ENCODE measurements at places on chromosomes 4 and X.

- DNase-seq: no peak
Measured at GRCh38 chrX:6120329-6120728, 108.3 kb downstream of the NLGN4X start.

DNA sequence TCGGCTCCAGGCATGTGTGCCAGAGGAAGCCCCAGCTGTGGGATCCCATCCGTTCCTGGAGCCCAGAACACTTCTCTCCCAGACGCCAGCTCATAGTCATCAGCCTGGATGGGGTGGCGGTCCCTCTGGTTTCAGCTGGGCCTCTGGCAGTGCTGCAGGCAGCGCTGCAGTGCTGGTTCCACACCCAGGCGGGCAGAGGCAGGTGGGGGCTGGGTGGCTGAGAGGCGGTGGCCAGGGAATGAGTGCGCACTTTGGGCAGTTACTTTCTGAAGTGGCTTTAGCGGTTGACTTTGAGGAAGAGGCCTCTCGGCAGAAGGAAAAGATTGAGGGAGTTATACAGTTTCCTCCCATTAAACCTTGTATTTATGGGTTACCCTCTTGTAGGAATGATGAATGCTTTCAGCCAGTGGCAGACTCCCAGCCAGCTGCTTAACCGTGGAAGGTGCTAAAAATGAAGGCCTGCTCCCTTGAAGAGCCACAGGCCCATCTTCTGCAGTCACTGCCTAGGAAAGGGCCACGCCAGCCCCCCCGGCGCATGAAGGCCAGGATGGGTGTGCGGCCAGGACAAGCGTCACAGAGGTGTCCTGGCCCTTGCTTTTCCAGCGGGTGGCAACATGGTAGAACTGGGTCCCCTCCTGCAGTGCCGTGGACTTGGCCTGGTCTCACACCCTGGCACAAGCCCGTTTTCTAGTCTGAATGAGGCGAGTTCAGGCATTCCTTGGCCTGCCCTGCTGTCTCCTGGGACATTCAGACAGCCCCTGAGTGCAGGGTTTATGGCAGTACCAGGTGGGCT lies 9.9 kb downstream of the TADA2B start:
- DNase-seq: no peak

DNA sequence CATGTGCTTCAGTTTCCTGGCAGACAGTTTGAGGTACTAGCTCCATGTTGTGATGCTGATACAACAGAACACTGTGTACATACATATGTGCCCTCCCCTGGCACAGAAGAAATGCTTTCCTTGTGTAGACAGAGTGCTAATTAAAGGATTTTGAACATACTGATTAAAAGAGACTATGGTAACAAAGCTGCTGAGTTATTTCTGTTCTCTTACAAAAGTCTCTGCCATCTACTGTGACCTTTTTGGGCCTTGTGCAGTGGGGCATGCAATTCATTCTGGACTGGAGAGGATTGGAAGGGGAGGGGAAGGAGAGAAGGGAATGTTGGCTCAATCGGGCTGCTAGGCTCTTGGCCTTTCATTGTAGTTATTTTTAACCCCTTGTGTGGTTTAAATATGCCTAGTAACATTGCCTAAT lies 6.0 kb downstream of the PDLIM5 start:
- no peak for DNase-seq

DNA sequence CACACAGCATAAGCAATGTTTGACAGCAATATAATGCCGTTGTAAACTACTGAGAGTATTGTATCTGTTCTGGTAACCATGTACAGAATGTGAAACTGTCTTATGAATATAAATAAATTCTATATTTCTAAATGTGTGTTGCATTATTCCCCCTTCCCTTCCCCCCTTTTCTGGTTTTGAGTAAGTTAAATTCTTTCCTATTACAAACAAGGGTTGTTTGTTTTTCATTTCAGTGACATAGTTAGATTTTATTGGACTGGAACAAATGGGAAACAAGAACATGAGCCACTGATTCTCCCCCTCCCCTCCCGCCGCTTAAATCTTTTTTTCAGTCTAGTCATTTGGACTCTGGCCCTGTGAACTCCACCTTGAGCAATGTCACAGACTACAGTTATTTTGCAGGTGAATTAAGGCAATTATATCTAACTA lies 69.8 kb downstream of the GPAT3 start:
- DNase-seq: no peak

GRCh38 chrX:129741880-129742758 lies 3.3 kb downstream of the XPNPEP2 start:
- DNase-seq: peak; percentile 25

GRCh38 chrX:13761606-13762414 lies 27.3 kb downstream of the OFD1 start:
- no peak for DNase-seq

- DNase-seq: no peak
Measured at GRCh38 chrX:109827772-109828171, 94.7 kb upstream of the ACSL4 start.

- no peak for DNase-seq
Measured at GRCh38 chr4:140790765-140791164, 34.6 kb upstream of the TBC1D9 start.

GRCh38 chr4:82640540-82640939 lies 78.8 kb upstream of the TMEM150C start:
- DNase-seq: no peak

GRCh38 chrX:72080800-72081199 lies 50.9 kb downstream of the RTL5 start:
- no peak for DNase-seq

- DNase-seq: no peak
Measured at GRCh38 chr4:721261-722168, 15.9 kb downstream of the PCGF3 start.

DNA sequence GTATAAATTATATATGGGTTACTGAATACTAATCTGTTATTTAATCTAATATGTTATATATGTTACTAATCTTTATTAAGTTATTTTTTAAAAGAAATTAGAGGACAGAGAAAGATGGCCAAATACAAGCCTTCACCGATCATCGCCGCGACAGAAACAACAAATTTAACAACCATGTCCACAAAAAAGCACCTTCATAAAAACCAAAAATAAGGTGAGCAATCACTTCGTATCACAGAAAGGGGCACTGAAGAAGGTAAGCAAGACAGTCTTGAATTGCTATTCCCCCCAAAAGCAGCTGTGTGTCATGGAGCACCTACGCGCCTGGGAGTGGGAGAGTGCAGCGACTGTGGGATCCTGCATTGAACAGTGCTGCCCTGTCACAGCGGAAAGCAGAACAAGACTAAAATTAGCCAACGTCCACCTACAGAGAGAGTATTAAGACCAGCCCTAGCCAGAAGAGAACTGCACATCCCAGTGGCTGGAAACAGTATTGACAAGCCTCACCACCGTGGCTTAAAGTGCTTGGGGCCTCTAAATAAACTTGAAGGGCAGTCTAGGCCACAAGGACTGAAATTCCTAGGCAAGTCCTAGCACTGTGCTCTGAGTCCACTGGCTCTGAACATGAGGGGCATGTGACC lies 38.5 kb downstream of the LRBA start:
- DNase-seq: no peak

GRCh38 chr4:86582410-86582809 lies 11.7 kb upstream of the PTPN13 start:
- peak; percentile 58 for DNase-seq

GRCh38 chr4:81919223-81919622 lies 447.5 kb upstream of the RASGEF1B start:
- no peak for DNase-seq

GRCh38 chr4:90293320-90293719 lies 166.1 kb downstream of the CCSER1 start:
- DNase-seq: no peak

GRCh38 chr4:55561889-55562288 lies 15.2 kb upstream of the CLOCK start:
- no peak for DNase-seq

DNA sequence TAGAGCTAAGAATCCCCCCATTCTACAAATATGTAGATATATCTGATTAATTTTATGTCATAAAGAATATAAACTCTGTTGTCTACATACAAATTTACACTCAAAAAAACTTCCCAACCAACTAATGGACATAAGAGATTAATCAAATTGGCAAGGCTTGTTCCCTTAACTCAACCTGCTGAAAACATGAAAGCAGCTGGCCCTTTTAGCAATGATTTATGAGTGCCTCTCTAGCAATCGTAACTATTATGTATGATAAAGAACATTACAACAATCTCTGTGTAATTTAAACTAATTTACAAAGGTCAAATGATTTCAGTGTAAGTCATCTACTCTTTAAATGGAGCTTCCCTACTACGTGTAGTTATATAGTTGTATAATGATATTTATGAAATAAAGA lies 83.1 kb upstream of the FTHL17 start:
- peak; percentile 82 for DNase-seq

GRCh38 chr4:79864500-79865200 lies 208.4 kb downstream of the ANTXR2 start:
- DNase-seq: peak; percentile 74

GRCh38 chrX:7119950-7120877 lies 27.3 kb upstream of the STS start:
- no peak for DNase-seq

- no peak for DNase-seq
Measured at GRCh38 chrX:121365572-121366161, 318.3 kb downstream of the GLUD2 start.

DNA sequence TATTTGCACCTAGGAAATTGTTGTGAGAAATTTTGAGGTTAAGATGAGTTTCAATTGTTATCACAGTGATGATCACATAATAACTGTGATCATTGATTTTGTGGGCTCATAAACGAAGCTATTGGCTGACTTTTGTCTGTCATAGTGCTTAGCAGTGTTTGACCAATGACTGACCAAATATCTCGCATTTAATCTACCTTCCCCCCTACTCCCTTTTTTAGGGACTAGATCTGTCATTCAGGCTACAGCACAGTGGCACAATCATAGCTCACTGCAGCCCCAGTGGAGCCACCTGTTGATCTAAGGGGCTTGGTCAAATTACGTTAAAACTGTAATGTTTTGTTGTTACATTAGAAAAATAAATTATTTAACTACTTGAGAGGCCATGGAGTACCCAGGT lies 1.5 kb downstream of the FUNDC2 start:
- DNase-seq: no peak

DNA sequence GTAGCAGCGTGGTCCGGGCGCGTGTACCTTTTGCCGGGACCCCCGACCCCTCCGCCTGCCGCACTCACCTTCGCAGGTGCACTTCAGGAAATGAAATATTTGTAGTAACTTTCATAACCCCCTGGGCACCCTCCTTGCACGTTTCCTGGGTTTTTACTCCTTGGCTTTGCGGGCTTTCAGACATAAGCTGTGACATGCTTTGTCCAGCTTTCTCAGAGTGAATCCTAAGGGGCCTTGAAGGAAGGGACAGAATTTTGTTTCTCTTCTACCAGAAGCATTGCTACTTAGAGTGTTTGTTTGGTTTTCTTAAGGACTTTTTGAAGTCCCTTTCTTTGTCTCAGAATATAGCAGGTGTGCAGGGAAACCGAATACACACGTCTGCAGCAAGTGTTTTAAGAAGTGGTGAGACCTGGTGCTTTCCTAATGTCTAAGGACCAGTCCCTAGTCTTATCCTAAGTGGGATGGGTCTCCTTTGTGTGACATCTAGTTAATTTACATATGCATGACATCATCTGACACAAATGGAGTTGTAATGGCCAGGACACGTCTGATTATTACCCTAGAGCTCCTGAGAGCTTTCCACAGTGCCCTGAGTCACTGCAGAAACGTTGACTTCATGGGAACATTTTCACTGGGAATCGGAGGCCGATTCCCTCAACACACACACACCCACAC lies 1.3 kb downstream of the FAM149A start:
- no peak for DNase-seq

GRCh38 chrX:39333451-39333850 lies 532.2 kb downstream of the MID1IP1 start:
- DNase-seq: no peak

DNA sequence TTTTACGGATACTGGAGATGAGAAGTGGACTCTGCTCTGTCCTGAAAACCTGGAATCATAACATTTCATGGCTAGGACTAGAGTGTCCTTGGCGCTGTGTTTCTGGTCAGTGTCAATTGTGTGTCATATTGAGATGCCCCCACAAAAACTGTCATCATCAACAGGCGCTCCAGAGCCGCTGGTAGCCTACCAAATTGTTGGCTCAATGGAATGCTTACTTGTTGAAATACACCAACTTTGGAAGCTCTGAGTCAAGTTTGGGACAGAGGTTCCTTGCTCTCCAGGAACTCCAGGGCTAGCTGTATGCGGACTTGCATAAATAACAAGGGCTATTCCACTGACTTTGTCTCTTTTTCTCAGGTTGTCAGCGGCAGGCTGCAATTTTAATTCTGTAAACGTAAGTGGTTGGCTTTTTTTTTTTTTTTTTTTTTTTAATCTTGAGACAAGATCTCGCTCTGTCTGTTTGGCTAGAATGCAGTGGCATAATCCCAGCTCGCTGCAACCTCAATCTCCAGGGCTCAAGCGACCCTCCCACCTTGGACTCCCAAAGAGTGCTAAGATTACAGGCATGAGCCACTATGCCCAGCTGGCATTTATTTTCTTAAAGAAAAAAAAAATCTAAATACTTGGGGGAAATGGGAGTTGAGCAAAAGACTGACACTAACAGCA lies 871 bp upstream of the HPGD start:
- DNase-seq: no peak

DNA sequence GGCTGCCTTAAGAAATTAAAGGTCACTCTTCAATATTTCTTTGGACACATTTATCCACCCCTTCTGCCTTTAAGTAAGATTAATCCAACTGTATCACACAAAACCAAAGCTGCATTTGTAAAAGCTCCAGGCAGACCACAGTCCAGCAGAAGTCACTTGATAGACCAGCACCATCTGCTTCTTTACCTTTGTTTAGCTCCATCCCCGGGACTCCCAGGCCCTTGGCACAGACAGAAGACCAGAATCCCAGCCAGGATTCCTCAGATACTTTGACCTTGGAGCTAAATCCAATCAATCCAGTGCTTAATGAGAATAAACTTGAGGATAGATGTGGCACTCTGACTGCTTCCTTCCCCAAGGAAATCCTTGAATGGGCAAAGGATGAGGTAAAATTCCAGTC lies 333.1 kb upstream of the RASGEF1B start:
- DNase-seq: no peak

GRCh38 chr4:151184523-151185458 lies 85.4 kb downstream of the RPS3A start:
- DNase-seq: no peak

DNA sequence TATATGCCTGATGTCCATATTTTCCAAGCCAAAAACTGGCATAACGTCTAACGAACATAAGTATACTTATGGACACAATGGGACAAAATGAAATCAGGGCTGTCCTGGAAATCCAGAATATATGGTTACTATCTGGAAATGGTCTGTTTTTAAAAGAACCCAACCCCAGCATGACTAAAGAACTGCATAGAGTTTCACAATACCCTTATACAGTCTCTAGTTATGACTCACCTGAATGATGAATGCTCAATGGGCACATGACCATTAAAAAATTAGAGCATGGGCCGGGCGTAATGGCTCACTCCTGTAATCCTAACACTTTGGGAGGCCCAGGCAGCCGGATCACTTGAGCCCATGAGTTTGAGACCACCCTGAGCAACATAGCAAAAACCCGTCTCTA lies 31.8 kb downstream of the AMMECR1 start:
- no peak for DNase-seq

DNA sequence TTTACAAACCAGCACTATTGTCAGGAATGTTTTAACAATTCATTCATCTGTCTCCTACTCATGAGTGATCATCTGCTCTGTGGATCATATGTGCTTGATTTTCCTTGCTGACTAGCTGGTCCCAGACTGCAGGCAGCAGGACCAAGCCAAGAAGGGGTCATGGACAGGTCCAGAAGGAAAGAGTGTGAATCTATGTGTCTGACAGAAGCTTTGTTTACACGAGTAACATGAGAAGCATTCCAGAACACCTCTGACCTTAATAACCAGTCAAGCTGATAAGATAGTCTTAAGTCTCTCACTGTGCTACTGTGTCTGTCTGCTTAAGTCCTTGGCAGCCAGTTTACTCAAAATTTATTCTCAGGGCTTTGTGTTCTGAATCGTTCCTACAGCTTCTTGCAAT lies 39.0 kb downstream of the GUCY1A1 start:
- DNase-seq: peak; percentile 35
